ENCODE measurements at places on chromosomes 1 and 21.

DNA sequence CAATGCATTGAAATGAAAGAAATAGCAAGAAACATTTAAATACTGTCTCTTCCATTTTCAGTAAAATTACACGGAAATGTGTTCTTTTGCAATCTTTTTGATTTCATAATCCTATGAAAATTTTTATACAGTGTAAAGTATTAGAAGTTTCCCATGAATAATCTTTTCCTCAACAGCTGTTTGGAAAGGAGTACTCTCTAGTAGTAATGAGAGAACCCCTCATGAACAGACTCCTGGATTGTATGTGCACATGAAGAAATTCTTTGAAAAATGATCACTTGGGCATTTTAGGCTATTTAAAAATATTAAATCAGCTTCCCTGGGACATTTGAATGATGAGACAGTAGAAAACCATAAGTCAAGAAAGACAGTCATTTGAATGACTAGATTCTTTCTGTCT, 64.4 kb downstream of the LHX9 start:
- DNase-seq, result no peak

GRCh38 chr21:40602080-40602479, 244.9 kb downstream of the DSCAM start:
- no peak for DNase-seq

GRCh38 chr1:914131-914890, 9.4 kb upstream of the SAMD11 start:
- DNase-seq, result no peak

DNA sequence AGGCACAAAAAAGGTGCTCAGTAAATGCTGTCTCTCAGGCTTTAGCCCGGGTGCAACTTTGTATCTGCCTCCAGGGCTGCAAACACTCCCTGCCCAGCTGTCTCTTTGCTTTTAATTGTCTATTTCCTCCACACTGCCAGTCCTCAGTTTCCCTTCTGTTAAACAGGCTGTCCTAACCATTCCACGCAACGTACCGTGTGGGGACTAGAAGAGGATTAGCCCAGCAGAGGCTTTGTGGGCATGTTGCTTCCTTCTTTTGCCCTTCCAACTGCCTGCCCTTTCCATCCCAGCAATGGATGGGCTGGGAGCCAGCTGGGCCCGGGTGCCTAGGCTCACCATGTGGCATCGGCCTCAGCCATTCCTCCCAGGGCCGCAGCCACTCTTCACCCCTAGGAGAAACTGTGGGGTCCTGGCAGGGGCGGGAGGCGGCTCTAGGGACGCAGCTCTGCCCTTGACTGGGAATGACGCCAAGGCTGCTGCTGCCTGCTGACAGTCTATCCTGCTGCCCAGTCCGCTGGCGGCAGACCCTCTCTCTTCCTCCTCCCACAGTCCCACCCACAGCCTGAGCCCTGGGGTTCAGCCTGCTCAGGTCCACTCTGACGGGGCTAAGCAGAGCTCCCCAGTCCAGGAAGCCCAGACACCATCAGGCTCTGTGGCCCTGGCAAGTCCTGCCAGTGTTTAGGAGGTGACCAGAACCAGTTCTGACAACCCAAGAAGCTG, 40.6 kb upstream of the LRP8 start:
- DNase-seq, result no peak

- DNase-seq, result no peak
Observed at GRCh38 chr1:22329148-22329515, 122.5 kb upstream of the ZBTB40 start.

- DNase-seq, result no peak
Observed at GRCh38 chr1:77282866-77283539, 1.2 kb downstream of the AK5 start.

- DNase-seq, result no peak
Observed at GRCh38 chr1:186275822-186276221, 99.2 kb downstream of the TPR start.

DNA sequence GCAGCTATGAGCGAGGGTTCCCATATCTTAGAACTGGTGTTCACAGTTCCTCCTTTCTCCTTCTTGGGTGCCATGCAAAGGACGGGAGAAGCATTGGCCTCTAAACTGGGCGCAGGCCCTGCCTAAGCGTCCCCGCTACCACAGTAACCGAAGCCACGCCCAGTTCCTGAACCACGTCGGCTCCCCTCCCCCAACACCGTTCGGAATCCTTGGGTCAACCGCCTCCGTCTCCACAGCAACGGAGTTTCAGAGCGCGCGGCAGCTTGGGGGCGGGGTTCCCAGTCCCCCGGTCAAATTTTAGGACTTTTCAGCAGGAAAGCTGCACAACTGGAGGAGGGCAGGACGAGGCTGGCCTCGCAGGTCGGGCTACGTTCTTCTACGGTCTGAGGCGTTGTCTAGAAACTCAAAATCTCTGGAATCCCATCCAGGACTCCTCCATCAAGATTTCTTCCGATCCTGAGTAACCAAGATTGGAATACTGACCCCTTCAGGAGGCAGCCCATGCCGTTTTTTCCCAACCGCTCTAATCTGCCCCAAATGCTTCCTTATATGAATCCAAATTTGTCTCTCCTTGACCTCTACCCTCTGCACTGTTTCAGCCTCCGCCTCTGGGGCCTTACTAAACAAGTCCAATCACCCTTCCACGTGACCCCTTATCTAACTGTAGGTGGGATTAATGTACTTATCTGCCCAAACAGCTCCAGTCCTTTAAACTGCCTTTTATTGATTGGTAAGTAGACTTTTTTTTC, at the start of gene SPAG17:
Gene SPAG17 (minus strand): TSS at position 145 of the 749 bp plus-strand sequence. CDS start 71 bp downstream, at position 74.
- peak; percentile 11 for DNase-seq

DNA sequence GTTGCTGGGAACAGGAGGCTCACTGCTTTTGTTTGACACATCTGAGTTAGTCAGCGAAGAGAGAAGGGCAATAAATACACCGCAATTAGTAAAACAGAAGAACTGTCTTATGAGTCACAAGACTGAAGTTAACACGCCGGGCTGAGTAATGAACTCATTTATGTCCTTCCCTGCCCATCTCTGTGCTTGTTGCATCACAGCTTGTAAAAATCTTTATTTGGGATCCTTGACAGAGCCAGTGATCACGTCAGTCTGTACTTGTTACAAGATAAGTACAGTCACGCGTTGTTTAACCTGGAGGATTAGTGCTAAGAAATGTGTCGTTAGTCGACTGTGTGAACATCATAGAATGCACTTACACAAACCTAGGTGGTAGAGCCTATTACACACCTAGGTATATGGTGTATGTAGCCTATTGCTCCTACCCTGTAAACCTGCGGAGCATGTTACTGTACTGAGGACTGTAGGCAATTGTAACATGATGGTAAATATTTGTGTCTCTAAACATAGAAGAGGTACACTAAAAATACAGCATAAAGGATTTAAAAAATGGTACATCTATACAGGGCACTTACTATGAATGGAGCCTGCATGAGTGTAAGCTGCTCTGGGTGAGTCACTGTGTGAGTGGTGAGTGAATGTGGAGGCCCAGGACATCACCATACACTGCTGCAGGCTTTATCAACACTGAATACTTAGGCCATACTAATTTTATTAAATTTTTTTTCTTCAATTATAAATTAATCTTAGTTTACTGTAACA, 272.2 kb downstream of the TNR start:
- no peak for DNase-seq

GRCh38 chr1:230000493-230001184, 66.4 kb upstream of the GALNT2 start:
- DNase-seq, result no peak

DNA sequence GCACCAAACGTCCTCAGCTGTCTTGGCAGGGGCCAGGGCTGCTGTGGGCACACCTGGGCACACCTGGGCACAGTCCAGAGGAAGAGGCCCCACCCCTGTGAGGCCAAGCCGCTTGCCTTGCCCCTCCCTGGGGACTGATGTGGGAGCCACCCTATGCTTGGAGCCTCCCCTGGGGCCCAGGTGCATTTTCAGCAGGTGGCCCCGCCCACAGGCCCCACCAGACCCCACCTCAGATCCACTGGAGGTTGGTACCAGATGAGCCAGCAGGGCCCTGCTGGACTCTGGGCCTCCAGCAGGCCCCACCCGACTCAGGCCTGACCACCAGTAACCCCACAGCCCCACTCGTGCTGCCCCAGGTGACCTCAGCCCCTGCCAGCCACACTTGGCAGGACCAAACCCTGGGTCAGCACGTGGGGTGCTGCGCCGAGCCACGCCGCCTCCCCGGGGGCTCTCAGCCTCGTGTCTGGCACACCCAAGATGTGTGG, 8.8 kb downstream of the SLC19A1 start:
- DNase-seq, result no peak

GRCh38 chr1:85936470-85936869, 220.1 kb downstream of the COL24A1 start:
- DNase-seq, result no peak

- no peak for DNase-seq
Observed at GRCh38 chr1:17094664-17095063, 24.6 kb downstream of the PADI2 start.

- no peak for DNase-seq
Observed at GRCh38 chr21:43814215-43815106, 25.1 kb downstream of the RRP1 start.

DNA sequence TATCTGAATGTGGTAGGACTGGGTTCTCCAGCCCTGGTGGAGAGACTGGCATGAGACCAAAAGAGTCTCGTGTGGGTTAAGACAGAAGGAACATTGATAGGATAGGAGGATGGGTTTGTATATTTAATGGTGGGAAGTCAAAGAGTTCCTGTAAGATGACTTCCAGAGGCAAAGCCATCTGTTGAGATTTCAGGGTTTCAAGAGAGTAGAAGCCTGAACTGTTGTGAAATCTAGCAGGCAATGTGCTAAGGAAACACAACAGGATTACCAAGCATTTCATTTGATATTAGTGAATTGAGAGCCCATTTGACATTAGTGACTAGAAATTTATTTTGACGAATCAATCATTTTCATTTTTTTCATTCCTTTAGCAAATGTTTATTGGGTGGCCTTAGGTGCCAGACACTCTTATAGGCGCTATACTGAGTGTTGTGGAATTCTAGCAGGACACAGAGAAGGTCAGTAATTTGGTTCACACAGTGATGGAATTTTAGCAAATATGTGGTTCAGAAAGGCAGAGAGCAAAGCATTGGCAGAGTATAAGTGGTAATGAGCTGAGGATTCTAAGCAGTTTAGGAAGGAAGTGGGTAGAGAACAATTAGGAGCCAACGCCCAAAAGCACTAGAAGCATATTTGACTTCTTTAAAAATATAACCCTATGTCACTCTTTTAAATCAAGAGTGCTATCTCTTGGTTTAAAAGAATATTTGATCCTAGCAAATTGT, 149.3 kb downstream of the AK5 start:
- no peak for DNase-seq

- DNase-seq, result no peak
Observed at GRCh38 chr1:103112546-103112945, 4.2 kb upstream of the COL11A1 start.

GRCh38 chr1:202590975-202591411, 119.3 kb downstream of the SYT2 start:
- no peak for DNase-seq

DNA sequence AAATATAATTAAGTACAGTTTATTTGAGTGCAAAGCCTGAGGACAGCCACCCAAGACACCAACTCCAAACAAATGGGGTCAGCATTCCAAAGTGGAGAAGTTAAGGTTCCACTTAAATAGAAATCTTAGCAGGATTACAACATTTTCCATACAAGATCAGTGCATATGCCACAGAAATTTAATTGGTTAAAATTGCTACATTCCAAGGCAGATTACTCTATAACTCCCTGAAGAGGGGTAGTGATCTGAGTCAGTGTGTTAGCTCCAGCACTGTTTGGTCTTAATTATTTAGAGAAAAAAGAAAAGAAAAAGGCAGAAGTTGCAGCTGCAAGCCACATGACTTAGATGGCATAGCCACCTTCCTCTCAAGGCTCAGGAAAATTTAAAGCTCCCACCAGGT, 297.5 kb downstream of the HHIPL2 start:
- DNase-seq, result no peak

DNA sequence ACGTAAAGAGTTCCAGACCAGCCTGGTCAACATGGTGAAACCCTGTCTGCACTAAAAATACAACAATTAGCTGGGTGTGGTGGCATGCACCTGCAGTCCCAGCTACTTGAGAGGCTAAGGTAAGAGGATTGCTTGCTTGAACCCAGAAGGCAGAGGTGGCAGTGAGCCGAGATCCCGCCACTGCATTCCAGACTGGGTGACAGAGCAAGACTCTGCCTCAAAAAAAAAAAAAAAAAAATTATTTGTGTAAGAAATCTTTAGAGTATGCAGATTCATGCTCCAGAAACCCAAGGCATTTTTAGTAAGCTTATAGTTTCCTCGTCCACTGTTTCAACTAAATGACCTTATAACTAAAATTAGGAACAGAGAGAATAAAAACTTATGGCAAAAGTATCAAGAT, 51.3 kb downstream of the ABL2 start:
- DNase-seq, result no peak

DNA sequence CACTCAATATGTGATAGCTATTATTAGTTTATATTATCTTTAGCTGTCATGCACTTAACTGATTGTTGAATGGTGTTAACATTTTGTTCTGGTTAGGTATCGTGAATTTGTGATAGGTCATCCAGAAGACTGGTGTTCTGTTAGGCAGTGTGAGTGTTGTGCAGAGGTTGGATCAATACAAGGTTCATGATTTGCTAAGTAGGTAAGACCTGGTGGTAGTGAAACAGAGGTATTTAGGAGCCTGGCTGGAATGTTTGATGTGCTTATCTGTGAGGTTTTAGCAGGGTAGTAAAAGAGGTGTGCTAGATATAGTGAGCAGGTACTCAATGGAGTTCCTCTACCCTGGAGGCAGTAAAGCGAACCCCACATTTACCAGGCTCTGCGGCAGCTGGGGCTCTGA, 20.3 kb upstream of the FCRL4 start:
- DNase-seq, result no peak

- no peak for DNase-seq
Observed at GRCh38 chr1:95233319-95233736, 682 bp upstream of the RWDD3 start.

DNA sequence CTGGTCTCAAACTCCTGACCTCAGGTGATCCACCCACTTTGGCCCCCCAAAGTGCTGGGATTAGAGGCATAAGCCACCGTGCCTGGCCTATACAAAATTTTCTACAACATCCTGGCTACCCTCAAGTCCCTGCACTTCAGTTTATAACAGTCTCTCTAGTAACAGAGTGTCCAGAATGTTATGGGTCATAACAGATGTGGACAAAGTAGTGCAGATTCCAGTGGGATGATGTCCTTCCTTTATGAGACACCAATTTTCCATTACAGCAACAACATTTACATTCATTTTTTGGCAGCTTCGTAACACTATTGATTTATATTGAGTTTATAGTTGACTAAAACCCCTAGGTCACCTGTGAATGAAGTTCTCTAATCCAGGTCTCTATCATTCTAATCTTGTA, 429.4 kb upstream of the PTBP2 start:
- no peak for DNase-seq

GRCh38 chr1:153733970-153734369, 6.1 kb downstream of the INTS3 start:
- DNase-seq, result no peak

- no peak for DNase-seq
Observed at GRCh38 chr1:203507759-203508158, 13.8 kb downstream of the OPTC start.

GRCh38 chr1:15931884-15932283, 44.0 kb downstream of the ZBTB17 start:
- no peak for DNase-seq

- DNase-seq, result no peak
Observed at GRCh38 chr1:11793819-11794218, 11.9 kb downstream of the MTHFR start.

- DNase-seq, result no peak
Observed at GRCh38 chr1:248045209-248045608, 1.4 kb upstream of the OR2L3 start.

GRCh38 chr1:99758073-99758511, 8.3 kb downstream of the FRRS1 start:
- DNase-seq, result no peak

GRCh38 chr1:112737573-112737972, 22.4 kb upstream of the PPM1J start:
- no peak for DNase-seq
